ENCODE measurements at places on chromosomes 3 and 15.

GRCh38 chr3:49769286-49769915 is 16.9 kb downstream of the IP6K1 start:
- no peak for DNase-seq

DNA sequence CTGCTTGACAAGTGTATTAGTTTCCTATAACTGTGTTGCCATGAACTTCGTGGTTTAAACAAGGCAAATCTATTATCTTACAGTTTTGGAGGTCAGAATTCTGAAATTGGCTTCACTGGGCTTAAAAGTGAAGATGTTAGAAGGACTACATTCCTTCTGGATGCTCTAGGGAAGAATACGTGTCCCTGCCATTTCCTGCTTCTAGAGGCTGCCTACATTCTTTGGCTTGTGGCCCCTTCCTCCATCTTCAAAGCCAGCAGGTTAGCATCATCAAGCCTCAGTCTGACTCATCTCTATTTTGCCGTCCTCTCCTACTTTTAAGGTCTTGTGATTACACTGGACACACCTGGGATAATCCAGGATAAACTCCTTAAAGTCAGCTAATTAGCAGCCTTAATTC is 327.7 kb downstream of the SATB1 start:
- DNase-seq: no peak

DNA sequence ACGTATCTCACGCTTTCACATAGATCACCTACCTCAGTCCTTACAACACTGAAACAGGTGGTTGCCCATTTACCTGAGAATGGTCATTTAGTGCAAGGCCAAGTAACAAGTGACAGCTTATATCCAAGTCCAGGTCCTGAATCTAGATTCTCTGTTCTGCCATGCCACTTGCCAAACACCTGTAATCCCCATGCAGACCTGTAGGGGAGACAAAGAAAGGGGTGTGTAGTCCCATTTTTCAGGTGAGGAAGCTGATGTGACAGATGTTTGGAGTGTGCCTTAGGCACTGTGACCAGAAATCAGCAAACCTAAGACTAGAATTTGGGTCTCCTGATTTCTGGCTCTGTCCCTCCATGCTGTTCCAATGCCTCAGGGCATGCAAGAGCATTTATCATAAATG is 12.7 kb downstream of the ZNF35 start:
- no peak for DNase-seq

GRCh38 chr3:70108072-70108471 is 108.5 kb downstream of the SAMMSON start:
- peak; percentile 33 for DNase-seq

DNA sequence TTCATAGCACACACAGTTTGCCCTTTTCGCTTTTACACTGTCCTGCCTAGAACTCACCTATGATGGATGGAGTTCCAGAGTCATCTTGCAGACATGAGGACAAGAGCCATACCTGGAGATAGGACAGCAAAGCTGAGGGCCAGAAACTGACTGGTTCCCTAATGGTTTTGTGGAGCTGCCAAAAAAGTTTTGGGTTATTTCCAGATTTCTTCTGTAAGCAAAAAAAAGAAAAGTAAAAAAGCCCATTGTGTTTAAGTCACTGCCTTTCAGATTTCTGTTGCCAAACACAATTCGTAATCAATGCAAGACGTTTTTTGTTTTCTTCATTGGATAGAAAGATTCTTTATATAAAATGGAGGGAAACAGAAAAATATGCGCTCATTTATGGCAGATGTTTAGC is 42.4 kb upstream of the KY start:
- DNase-seq: no peak

GRCh38 chr3:129745253-129745652 is 138.8 kb upstream of the PLXND1 start:
- no peak for DNase-seq

- DNase-seq: no peak
Measured at GRCh38 chr15:98375513-98376340, 272.6 kb upstream of the IGF1R start.

GRCh38 chr15:76181705-76182107 is 121.9 kb downstream of the TMEM266 start:
- DNase-seq: no peak

GRCh38 chr3:72444656-72445223 is 403.5 kb downstream of the SHQ1 start:
- no peak for DNase-seq

DNA sequence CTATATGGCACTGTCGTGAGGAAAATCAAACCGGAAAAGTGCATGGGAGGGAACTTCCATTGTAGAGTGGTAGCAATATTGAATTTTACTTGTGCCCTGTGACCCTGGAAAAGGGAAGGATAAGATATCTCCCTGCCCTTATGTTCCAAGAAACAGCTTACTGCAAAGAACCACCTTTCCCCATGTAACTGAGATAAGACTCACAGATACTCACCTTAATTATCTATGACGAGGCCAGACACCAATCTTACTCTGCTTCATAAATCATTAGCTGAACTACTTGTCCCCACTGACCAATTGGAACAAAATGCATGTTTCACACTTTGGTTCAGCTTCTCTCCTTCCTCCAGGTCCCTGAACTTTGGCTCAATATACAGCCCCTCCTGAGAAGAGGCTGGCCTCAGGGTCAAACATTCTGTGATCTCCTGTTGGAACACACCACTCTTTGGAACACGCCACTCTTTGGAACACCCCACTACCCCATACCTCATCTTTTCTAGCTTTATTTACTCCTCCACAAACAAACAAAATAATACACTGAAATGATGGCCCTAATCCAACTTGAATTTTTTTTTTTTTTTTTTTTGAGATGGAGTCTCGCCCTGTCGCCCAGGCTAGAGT is 6.9 kb upstream of the TOPAZ1 start:
- DNase-seq: no peak

- no peak for DNase-seq
Measured at GRCh38 chr3:83655083-83655482, 1303.7 kb upstream of the CADM2 start.

- no peak for DNase-seq
Measured at GRCh38 chr15:89629829-89630228, 25.4 kb downstream of the KIF7 start.

GRCh38 chr15:67744331-67745072 is 80.8 kb upstream of the SKOR1 start:
- DNase-seq: no peak

GRCh38 chr3:98542623-98543022 is 10.8 kb downstream of the GPR15 start:
- no peak for DNase-seq

DNA sequence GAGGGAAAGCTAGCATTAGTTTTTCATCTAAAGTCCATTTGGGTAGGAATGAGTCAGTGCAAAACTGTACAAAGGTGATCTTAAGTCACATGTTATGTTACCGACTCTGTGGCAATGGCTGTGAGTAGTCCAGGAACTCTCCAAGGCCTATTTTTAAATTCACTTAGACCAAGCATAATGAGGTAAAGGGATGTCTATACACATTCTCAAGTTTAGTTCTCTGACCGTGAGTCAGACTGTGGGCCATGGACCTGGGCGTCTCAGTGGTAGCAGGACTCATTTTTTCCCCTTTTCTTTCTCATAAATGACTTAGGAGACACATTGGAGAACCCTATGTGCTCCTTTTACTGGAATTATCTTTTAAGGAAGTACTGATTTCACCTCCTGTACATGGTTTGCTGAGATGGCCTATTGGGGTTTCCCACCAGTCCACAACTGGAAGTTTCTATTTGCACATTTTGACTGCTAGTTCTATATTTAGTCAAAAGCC is 488.7 kb upstream of the TPRG1 start:
- DNase-seq: no peak

- no peak for DNase-seq
Measured at GRCh38 chr3:177792311-177793030, 595.2 kb upstream of the TBL1XR1 start.

DNA sequence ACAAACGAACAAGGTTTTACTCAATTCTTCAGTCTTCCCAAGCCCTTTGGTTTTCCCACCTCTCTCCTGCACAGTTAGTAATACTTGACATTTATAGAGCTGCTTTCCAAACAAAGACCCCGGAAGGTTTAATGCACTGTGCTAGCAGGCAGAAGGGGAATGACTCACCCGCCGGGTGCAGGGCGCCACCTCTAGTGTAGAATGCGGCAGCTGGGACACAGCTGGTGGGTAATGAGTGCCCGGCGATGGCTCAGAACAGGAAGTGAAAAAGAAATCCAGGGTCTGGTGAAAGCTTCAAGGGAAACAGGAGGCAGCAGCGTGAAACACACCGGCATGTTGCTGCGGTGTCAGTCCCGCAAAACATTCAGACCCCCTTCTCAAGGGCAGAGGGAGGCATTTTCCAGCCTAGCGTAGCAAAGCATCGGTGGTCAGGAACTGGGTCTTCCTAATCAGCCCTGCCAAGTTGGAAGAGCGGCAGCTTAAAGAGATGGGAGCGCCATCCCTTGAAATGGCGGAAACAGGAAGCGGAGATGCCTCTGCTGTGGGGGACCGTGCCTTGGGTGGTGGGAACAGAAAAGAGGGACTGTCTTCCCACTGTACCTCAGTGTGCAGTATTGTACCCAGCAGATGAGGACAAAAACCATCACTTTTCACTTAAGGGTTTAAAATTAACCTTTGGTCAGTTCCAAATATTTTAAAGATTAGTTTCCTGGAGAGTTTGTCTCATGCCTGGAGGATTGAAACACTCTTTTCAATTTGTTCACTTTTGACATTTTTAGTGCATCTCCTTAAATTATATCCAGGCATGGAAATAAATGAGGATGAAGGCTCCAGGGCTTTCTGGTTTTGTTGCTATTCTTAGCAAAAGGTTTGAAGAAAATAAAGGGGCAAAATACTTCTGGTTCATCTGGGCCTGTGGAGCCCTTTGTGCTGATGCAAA is 160.7 kb upstream of the MCTP2 start:
- no peak for DNase-seq

GRCh38 chr3:49903451-49904424 is at the start of gene MST1R:
Gene MST1R, minus strand, starts transcription at chr3:49903873. Its CDS starts 264 bp downstream, at chr3:49903609.
- DNase-seq: peak; percentile 83

DNA sequence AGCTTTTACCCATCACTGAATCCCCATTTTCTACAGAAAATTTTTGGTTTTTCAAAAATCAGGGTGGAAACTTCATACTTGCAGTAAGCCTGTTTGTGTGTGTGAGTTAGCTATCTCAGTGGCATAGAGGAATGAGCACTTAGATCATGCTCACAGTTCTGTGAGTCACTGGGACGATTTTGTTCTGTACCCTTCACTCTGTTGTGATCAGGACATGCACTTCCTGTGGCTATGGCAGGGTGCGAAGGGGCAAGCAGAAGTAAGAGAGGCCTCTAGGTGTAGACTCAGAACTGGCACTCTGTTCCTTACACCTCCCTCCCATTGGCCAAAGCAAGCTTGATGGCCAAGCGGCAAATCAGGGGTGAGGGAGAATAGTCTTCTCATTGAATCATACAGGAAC is 11.6 kb downstream of the NIPA2 start:
- no peak for DNase-seq

GRCh38 chr15:64222573-64223366 is 59.9 kb upstream of the PPIB start:
- no peak for DNase-seq

DNA sequence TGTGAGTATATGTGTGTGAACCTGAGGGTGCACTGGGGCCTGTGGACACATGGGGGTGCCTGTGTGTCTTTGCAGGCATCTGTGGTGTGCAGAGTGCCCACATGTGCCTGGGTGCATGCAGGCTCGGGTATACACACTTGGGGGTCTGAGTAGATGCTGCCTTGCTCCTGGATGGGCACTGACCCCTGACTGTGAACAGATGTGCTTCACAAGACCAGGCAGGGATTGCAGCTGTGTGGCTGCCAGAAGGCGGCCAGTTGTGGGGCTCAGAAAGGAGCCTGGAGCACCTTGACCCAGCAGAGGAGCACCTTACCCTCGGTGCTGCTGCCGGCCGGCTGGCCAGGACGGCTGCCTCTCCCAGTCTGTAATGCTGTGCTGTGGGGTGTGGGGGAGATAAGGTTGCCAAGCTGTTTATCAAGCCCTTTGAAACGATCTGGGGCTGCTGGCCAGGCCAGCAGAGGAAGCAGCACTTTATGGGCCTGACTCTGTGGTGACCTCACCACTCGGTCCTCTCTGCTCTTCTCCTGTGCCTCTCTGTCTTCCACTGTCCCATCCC is 55.5 kb upstream of the MRPS22 start:
- DNase-seq: no peak

DNA sequence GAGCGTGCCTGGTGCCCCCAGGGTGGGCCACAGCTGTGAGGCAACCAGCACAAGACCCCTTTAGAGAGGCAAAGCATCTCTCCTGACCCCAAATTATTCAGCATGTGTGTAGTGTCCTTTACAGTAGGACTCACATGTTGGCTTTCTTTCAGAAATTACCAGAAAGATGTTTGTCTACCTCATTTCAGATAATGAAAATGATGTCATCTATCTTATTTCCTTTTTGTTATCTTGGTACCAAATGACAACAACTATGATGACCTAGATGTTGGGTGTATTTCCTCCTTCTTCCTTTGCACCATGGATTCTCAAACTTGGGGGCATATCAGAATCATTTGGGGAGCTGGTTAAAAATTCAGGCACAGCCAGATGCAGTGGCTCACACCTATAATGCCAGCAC is 50.5 kb downstream of the DAPK2 start:
- DNase-seq: no peak

GRCh38 chr3:59809710-59810444 is 760.1 kb upstream of the CFAP20DC start:
- DNase-seq: no peak

Measured in iPS DF 6.9 (cell line).